Epithelial cell of proximal tubule (primary cell): ENCODE measurements at places on chromosomes 5 and 9. TPM values are rescaled to one million over a fixed set of nuclear protein-coding genes. Genes with fewer than 3 reads are reported as not detected.

DNA sequence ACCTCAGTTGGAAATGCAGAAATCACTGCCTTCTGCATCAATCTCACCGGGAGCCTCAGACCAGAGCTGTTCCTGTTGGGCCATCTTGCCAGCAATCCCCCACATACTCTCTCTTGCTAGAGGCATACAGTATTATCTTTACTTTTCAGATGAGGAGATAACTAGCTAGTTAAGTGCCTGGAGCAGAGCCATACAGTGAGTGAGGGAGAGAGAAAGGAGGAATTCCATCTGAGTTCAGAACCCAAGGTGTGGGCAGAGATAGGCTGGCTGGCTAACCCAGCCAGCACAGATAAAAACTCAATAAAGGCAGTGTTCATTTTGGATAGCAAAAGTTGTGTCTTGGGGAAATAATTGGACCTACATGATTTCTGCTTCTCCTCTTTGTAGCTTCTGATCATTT, 268.0 kb upstream of the KIF2A start:
- DNase-seq: no peak

Gene EIF4E1B
- not detected in 2 replicates for total RNA-seq

DNA sequence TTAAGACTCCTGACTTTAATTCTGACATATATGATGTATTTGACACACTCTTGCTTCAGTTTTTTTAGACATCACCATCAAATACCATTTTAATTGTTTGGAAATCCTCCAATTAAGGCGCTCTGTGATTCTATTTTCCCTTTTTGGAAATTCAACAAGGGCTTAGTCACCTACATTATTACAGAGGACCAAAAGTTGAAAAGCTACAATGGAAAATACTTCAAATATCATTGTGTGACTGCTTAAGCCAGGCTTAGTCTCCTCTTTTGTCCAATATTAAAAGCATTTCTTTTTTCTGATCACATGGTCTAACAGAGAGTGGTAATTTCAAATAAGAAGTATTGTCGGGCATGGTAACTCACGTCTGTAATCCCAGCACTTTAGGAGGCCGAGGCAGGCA, 160.3 kb downstream of the CEMIP2 start:
- no peak for DNase-seq

DNA sequence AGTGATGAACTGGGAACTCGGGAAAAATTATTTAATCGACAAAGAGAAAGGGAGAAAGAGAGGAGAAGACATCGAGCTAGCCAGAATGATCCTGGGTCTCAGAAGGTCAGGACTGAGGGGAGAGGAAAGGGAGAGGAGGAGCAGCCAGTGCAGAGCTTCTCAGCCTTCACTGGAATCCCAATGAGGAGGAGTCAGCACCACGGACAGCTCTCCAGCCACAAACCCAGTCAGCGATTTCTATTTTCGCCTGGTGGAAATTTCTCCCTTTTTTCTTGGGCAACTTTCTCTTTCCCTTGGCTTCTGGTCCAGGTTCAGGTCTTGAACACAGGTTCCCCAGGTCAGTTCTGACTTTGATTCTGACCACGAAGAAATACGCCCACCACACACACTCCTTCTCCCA, 1.6 kb upstream of the BRINP1 start:
- no peak for DNase-seq

- no peak for DNase-seq
Observed at GRCh38 chr5:88677943-88678769, 204.8 kb downstream of the MEF2C start.

DNA sequence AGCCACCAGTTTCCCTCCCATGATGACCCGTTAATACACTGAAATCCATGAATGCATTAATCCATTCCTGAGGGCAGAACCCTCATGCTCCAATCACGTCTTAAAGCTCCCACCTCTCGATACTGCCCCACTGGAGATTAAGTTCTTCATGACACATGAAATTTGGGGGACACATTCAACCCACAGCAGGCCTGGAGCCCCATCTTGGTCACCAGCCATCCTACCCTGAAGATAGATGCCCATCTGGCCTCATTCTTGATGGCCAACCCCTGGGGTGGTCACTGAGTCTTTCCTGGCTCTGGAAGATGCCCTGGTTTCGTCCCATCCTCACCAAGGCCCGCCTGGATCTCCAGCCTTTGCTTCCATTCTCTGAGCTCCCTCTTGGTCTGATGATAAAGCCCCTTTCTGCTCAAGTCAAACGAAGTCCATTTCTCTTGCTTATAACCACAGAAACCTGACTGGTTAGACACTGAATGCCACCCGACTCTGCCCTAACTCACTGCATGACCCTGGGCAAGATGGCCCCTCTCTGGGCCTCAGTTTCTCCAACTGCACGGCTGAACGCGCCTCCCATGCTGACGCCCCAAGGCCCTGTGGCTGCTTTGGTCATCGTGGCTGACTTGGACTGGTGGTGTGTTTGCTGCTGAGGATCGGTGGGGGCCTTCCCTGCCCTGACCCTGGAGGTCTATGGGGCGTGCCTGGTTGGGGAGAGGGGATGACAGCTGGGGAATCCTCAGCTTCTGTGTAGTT, 138.4 kb upstream of the IER5L start:
- no peak for DNase-seq

DNA sequence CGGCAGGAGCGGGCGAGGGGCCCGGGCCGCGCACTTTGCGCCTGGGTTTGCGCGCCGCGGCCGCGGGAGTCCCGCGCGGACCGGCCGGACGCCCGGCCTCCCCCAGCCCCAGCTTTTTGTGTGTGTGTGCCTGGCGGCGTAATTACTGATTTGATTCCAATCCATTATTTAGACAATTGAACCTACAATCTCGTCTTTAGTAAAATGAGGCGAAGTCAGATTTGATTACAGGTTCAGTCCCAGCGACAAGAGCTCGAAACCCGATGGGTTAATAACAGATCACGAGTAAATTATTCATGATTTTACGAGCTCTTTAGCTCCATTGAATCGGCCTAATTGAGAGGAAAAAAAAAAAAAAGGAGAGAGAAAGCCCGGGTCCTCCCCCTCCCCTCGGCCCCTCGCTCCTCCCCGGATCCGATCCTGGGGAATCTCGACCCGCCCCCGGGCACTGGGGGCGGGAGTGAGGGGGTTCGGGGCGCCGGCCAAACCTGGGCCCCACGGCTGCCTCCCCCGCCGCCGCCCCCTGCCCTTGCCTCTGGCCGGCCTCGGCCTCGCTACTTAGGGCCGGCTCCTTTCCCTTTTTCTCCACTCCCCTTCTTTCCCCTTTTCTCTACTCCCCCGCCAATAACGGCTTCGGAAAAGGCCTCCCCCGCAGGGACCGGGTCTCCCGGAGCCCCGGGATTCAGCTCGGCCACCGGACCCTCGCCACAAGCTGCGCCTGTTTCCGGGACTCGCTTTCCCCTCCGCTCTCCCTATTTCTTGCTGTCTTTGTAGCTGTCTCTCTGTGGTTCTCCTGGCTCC, 6.6 kb downstream of the LHX2 start:
- DNase-seq: no peak

DNA sequence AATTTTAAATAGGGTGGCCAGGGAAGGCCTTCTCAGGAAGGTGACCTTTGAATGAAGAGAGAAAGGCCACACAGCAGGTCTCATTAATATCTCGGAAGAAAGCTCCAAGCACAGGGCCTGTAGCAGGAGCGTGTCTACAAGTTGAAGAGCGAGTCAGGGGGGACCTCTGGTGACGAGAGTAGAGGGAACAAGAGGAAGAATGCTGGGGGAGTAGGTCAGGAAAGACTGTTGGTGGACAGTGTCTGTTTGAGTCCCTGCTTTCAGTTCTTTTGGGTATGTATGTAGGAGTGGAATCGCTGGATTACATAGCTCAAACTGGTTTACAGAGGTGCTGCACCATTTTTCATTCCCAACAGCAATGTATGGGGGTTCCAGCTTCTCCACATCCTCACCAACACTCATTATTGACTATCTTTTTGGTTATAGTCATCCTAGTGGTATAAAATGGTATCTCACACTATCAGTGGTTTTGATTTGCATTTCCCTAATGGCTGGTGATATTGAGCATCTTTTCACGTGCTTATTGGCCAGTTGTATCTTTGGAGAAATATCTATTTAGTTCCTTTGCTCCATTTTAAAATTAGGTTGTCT, 55.8 kb downstream of the NUP214 start:
- DNase-seq: no peak
